ENCODE measurements at places on chromosomes 13 and 19.

GRCh38 chr13:40394304-40394985 lies 272.0 kb downstream of the FOXO1 start:
- DNase-seq, result no peak

GRCh38 chr19:49210108-49210900 lies 52.7 kb downstream of the TRPM4 start:
- DNase-seq, result peak; percentile 16

- DNase-seq, result no peak
Measured at GRCh38 chr19:35793381-35794165, 18.2 kb downstream of the ARHGAP33 start.

GRCh38 chr19:8244442-8244841 lies 35.3 kb downstream of the CERS4 start:
- no peak for DNase-seq

DNA sequence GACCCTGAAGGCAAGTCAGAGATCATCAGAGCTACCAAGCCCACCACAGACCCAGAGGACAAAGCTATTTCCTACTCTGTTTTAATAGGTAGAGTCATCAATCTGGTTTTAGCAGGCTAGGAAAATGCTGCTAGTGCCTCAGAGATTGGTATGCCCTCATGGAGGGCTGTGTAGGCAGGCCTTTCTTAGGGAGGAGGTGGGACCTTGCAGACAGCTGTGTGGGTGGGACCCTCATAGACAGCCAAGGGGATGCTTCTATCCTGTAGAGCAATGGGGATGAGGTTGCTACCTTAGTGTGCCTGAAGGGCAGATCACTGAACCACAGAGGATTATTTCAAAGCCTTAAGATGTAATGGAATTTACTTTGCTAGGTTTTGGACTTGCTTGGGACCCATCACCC lies 534.9 kb upstream of the KLF12 start:
- DNase-seq, result no peak

GRCh38 chr13:67821606-67822005 lies 591.5 kb upstream of the PCDH9 start:
- DNase-seq, result no peak

DNA sequence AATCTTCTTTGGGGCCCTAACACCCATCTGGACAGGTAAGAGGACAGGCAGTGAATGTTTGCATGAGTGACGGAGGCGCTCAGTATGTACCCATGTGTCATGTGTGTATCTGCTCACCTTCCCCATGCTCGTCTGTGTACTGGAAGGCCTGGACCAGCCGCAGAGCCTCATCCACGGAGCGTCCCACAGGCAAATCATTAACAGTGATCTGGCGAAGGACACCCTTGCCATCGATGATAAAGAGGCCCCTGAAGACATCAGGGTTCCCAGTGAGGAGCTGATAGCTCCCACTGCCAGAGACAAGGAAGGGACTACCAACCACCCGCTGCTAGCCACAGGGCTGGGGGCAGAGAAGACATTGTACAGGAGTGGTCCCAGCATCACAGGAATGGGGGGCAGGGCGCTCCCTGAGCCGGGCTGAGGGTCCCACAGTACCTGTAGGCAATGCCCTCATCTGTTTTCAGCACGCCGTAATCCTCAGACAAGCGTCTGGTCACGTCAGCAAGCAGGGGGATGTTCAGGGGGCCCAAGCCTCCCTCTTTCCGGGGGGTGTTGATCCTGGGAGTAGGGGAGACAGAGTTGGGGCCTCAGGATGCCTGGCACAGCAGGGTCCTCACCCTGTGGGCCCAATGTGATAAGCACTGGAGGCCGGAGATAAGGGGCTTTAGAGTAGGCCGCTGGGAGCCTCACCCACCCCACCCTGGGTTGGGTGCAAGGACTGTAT lies 1.7 kb downstream of the PRDX2 start:
- no peak for DNase-seq

DNA sequence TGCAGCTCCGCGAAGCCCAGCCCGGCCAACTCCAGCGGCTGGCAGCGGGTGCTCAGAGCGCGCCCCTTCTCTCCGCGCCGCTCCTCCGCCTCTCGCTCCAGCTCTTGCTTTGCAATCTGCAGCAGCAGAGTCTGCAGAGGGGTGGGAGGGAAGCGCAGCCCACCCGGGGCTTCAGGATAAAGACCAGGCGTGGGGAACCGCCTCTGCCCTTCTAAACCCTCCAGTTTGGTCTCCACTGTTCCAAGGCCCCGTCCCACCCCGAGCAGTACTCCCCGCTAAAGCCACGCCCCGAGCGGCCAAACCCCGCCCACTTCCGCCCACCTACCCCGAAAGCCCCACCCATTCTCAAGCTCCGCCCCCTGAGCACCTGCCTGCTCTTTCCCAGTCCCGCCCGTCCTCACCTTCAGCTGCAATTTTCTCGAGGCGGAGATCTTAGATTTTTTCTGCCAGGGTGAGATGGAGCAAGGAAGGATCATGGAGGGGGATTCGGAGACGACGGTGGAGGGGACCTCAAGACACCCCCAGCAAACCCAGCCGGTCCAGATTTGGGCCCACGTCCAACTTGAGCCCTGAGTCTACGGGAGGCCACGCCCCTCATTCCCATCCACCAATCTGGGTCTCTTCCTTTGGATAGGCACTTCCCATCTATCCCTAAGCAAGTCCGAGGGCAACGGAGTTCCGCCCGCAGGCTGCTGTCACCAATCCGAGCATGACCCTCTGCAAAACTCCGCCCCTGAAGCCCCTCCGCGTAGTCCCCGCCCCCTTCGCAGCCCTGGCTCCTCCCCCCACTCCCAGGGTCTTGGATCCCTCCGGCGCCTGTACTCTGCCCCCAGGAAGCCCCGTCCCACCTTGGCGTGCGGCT lies 1.1 kb downstream of the TNNI3 start:
- peak; percentile 30 for DNase-seq

- DNase-seq, result no peak
Measured at GRCh38 chr19:31983647-31984046, 361.8 kb upstream of the ZNF507 start.

- peak; percentile 30 for DNase-seq
Measured at GRCh38 chr13:26062853-26063444, 11.1 kb upstream of the SHISA2 start.

DNA sequence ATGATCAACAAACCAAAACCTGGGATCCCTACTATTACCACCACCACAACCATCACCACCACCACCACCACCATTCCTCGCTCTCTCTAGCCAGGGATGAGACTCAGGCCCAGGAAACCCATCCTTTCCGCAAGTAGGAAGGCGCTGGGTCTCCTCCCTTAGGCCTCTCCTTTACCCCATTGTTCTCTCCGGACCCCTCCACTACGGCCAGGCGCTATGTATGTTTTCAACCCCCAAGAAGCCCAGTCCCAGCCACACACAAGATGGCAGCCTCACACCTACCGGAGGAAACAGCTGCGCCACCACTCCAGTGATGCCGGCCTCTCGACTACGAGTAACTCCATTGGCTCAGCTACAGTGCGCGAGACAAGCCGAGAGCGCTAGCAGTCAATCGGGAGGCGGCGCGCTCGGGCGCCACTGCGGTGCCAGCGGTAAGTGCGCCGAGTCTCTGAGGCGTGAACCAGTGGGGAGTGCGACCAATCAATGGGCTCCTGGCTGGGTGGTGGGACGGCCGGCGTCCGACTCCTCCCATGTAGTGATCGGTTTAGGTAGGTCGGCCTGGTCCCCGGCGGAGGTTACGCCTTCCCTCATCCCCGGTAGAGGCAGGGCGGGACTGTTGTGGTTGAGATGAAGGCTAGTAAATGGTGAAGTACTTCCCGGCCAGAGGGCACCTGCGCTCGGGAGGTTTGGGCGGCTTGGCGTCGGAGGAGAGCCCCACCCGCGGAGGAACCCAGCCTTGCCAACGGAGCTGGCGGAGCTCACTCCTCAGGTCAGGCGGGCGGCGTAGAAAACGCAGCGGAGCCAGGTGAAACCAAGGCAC lies at the start of the genes CAB39L and SETDB2:
Gene CAB39L (minus strand): TSS at position 361 of the 820 bp plus-strand sequence. CDS start 61,154 bp downstream, outside the sequence.
Gene SETDB2 (plus strand): TSS at position 571 of the 820 bp plus-strand sequence. CDS start 7,620 bp downstream, outside the sequence.
- DNase-seq, result peak; percentile 98

DNA sequence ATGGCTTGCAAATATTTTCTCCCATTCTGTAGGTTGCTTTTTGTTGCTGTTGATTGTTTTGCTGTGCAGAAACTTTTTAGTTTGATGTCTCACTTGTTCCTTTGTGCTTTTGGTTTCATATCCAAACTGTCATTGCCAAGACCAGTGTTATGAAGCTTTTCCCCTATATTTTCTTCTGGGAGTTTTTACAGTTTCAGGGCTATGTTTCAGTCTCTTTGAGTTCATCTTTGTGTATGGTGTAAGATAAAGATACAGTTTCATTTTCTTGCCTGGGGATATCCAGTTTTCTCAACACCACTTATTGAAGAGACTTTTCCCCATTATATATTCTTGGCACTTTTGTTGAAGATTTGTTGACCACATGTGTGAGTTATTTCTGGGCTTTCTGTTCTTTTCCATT lies 139.9 kb downstream of the MRPL57 start:
- DNase-seq, result no peak

GRCh38 chr13:22648320-22648801 lies 532.4 kb upstream of the SGCG start:
- DNase-seq, result no peak
